ENCODE measurements at places on chromosomes 13 and 19. TPM values are rescaled to one million over a fixed set of nuclear protein-coding genes. Genes with fewer than 3 reads are reported as not detected.

DNA sequence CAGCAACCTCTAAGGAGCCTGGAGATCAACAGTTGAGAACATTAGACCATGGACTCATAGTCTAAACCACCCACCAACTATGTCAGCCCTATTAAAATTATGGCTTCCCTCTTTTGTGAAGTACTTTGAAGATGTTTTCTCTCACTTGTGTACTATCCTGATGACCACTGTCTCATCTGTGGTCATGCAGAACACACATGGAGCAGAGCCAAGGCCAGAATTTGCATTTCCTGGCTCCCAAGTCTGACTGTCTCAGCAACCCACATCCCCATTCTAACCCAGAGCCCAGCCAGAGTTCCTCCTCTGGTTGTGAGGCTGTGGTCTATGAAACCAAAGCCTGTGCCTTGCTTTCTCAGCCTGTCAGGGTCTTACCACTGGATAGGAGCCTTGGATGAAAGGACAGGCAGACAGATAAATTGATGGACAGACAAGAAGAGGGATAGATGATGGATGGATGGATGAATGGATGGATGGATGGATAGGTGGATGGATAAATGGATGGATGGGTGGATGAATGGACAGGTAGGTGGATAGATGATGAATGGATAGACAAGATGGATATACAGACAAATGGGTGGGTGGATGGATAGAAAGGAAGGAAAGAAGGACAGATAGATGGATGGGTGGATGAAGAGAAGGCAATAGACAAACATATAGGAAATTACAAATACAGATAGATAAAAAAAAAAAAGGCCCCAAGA, 35.4 kb downstream of the ZNF557 start:
- DNase-seq: no peak

DNA sequence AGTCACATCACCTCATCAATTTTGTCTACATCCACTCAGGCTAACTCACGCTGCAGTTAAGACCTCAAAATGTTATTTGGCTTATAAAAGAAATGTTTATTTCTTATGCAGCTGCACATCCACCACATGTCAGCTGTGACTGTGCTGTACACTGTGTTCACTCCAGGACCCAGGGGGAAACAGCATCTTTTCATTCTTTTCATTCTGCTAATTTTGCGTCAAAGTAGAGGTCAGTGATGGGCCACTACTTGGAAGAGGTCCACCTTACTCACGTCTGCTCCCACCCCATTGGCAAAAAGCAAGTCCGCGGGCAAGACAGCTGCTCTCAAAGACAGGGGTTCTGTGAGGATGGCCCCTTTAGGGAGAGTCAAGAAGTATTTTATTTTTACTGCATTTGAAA, 4.5 kb upstream of the DCT start:
- no peak for DNase-seq

DNA sequence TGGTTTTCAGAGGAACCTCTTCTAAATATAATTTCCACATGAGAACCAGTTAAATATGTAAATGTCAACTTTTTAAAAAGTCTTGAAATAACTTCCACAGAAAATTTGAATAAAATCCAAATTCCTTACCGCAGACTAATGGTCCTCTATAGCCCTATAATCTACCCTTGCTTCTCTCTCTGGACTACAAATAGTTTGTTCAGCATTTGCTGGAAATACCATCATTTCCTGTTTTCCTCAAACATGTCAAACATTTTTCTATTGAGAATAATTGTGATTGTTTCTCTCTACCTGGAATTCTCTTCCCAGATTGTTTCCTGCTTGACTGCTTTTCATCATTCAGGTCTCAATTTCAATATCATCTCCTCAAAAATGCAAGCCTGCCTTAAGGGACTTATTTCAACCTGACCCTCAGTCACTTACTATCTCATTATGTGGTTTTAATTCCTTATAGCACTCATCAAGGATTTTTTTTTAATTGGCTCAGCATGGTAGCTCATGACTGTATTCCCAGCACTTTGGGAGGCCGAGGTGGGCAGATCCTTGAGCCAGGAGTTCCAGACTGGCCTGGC, 898.9 kb upstream of the MIR17HG start:
- peak; percentile 6 for DNase-seq

GRCh38 chr13:40800559-40800958, 11.1 kb downstream of the SLC25A15 start:
- DNase-seq: no peak

- DNase-seq: no peak
These were observed 55.4 kb downstream of the RYR1 start for GRCh38 chr19:38488776-38489481.

DNA sequence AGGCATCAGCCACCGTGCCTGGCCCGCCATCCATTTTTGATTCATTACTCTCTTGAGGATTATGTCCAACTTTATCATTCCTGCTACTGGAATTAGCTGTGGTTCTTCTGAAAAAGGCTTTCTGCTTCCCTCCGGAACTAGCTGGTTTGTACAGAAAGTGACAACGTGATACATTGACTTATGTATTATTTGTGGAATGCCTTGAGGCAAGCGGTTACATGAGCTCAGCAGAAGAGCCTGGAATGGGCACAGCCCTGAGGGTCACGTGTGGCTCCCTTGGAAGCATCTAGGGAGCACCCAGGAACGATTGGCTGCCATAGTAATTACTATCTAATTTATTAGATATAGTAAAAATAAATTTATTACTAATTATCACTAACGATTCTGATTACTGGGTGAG, 14.4 kb upstream of the RETN start:
- DNase-seq: peak; percentile 46

GRCh38 chr13:109651854-109652253, 134.5 kb downstream of the IRS2 start:
- DNase-seq: no peak

TLE5 gene
- total RNA-seq: 343 TPM

PARP4 gene
- total RNA-seq: 43.2 TPM

ZNF723 gene
- not detected for total RNA-seq

Measured in foreskin keratinocyte (primary cell).